Tongue (tissue), 3 donors: ENCODE measurements at places on chromosomes 3 and 15.
A peak's percentile ranks its signal among the peaks of the same experiment; 100 is the strongest.

- DNase-seq, result peak; percentile 75
Observed at GRCh38 chr3:53650928-53651661, 156.7 kb downstream of the CACNA1D start.

- peak; percentile 46 for DNase-seq
Observed at GRCh38 chr3:141262308-141262705, 30.7 kb downstream of the PXYLP1 start.

DNA sequence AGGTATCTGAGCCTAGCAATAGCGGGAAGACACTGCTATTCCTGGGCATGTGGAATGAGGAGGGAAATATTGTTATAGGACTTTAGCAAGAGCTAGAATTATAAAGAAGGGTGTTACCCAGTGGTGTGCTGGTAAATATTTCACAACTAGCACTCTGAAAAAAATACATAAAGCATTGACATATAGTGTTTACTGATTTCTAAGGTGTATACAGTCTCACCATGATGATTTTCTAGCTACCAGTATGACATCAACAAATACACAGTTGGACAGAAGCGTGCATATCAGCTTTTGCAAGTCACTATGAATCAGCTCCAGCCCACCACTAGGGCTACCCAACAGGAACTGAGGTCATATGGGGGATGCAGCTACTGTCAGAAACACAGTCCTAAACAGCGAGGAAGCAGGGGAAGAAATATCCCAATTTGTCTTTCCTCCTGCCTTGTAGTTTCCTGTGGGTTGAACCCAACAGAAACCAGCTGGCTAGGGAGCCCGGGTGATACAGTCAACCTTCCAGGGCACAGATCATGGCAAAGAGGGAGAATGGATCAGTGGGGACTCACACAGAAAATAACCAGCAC is 39.6 kb downstream of the HGD start:
- DNase-seq, result no peak

DNA sequence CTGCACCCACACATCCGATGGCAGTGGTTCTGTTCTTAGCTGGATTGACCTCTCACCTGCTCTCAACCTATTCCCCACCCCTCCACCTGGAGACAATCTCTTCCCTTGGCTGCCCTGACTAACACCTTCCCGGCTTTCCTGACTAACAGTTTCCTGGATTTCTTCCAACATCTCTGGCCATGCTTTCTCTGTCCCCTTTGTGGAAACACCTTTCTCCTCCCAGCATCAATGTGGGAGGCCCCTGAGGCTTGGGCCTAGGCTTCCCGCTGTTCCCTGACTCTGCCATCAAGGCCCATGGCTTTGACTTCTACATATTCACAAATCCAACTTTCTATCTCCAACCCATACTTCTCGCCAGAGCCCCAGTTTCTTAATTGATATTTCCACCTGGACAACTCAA is 142.8 kb upstream of the ATP2B2 start:
- DNase-seq, result no peak

- DNase-seq, result no peak
Observed at GRCh38 chr3:14311729-14312128, 90.7 kb upstream of the SLC6A6 start.

GRCh38 chr3:123036352-123037014 is 8.9 kb upstream of the SEMA5B start:
- DNase-seq, result no peak

DNA sequence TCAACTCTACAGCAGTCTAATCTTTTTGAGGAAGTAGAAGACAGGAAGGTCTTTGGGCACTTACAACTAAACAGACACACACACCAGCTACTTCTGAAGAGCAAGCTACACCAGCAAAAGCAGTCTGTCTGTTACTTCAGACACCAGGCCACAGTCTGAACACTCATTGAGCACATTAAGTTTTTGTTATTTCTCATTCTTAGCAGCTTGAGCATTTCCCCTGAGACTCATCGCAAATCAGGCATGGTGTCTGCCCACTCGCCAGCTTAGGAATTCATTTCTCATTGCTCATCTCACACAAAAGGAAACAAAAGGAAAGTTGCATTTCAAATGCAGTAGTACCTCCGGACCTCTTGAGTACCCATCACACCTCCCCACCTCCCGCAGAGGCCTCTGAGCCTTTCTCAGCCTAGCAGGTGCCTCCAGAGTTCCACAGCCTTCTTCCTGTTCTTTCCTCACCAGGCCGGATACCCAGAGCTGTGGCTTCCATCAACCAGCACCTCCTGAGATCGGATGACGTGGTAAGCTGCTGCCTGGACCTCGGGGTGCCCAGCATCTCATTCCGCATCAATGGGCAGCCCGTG is 302.0 kb downstream of the RYR3 start:
- DNase-seq, result no peak

DNA sequence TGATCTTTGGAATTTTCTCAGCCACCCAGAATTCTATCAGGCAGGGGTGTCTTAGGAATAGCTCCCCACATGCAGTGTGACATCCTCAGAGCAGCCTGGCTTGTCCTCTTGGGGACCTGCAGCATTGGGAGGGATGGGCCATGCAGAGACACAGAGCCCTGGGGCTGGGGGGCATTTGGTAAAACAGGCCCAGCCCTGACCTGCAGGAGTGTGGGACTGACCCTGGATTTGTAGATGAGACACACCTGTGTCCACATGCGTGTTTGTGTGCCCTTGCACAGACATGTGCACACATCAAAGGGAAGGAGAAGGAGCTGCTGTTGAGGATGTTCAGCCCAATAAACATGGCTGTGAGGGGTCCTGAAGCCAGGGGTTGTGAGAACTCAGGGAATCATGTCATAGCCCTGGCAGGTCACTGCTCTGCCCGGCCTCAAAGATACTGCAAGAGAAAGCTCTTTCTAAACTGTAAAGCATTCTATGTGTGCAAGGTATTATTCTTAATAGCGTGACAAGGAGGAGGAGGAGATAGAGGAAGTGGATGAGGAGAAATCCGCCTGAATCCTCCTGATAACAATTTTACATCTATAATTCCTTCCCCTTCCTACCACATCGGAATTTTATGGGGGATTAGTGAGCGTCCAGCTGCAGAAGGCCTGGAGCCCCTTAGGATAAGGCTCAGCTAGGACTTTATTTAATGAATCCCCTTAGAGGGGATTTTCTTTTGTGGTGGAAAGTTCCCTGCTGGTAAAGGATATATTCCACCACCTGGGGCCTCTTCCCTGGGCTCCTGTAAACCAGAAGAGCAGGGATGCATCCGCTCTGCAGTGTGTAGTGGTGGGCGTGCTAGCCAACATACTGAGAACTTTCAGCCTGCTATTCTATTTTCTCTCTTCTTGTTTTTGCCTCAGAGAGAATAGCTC is 245.5 kb downstream of the EPHB1 start:
- no peak for DNase-seq

GRCh38 chr3:178140531-178141304 is 395.5 kb upstream of the KCNMB2 start:
- DNase-seq, result no peak
